Stimulated activated CD4-positive, alpha-beta T cell treated with anti-CD3 and anti-CD28 coated beads, Interleukin-2, amount 100 ng/mL, for 4 hours (primary cell): ENCODE measurements at places on chromosomes 5 and 9.

- DNase-seq, result no peak
These were observed 58.4 kb downstream of the RANBP17 start for GRCh38 chr5:170920196-170920595.

DNA sequence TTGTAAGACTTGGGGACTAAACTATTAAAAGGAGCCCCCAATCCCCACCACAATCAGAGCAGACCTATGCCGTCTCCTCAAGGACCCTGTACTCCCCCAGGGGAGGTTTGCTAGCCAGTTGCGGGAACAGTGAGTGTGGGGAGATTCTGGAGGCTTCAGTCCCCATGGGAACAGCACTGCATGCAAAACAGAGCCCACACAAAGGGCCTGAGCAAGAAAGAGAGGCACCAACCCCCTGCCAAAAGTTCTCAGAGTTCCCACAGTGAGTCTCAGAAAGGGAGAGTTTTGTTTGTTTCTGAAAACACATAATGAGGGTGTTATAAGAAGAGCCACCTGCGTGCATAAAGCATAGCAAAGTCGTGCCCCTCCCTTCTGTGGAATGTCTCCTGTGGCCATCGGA is 56.6 kb downstream of the CFAP90 start:
- DNase-seq, result no peak

- no peak for DNase-seq
These were observed 2.4 kb downstream of the ATG12 start for GRCh38 chr5:115838885-115839518.

DNA sequence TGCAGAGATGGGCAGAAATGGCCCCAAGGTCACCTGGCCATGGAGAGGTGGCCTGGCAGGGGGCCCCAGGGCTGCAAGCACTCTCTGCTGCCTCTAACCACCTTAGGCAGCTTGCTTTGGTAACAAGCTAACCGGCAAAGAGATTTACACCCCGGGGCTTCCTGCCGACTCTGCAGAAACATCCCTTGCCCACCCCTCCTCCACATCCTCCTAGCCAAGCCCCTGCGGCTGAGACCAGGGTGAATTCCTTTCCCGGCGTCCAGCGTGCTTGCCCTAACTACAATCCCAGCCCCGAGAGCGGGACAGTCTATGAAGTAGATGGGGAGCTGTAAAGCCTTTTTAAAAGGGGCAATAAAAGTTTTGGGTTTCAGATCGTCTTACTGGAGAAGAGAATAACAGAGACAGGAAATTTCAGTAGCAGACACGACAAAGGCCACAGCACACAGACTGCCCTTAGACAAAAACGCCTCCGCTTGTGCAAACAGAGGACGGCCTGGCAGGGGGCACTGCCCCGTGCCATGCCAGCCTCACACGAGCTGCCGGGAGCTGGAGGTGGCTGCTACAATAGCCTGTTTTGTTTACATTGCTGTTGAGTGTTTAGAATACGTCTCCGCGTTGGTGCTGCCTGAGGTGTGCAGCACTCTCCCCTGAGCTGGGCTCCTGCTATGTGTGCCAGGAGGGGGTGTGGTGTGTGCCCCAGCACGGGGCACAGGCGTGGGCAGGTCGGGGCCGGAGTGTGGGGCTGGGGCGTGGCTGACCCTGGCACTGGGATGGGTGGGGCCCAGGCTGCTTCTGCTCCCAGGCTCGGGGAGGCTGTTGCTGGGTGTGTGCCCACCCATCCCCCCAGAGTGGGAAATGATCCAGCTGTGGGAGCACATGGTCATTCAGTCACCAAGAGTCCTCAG is 15.3 kb downstream of the MYMK start:
- no peak for DNase-seq

DNA sequence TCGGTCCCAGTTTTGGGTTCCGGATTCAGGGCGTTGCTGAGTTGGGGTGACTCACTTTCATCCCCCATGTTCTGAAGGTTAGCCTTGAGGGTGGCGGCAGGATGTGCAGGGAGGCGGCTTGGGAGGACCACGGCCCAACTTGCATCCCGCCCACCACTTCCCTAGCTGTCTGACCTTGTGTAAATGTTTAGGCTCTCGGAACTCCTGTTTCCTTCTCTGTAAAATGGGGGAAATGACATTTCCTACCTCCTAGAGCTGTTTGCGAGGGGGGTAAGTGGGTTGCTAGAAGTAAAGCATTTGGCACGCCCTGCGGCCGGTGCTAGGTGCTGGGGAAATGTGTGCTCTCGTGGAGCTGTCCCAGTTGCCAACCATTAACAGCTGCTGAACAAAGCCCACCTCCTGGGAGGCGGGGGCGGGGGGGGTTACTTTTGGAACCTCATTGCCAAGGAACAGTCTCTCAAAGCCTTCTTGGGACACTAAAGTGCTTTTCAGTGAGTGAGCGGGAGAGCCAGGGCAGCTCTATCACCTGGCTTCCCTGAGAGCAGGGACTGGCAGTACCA is 27.5 kb downstream of the PTGES2 start:
- no peak for DNase-seq

DNA sequence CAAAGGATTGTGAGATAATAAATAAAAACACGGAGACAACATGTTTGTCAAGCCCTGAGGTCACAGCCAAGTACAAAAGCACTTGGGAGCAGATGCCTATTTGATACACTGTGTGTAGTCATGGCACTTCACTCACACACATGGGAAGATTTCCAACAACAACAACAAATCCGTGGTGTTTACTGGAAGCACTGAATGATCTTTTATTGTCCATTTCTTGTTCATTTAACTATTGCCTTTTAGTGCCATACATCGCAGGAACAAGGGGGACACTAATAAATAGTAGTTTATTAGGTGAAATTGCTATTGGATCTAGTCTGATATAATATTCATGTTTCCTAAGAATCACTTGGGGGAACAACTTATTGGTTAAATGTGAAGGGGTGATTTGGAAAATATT is 20.4 kb upstream of the GDNF start:
- DNase-seq, result no peak

GRCh38 chr5:103259705-103260355 is 1.3 kb downstream of the MACIR start:
- no peak for DNase-seq

GRCh38 chr9:93206576-93207155 is 22.7 kb downstream of the WNK2 start:
- no peak for DNase-seq

GRCh38 chr9:82546136-82546535 is 516.8 kb downstream of the RASEF start:
- DNase-seq, result no peak

DNA sequence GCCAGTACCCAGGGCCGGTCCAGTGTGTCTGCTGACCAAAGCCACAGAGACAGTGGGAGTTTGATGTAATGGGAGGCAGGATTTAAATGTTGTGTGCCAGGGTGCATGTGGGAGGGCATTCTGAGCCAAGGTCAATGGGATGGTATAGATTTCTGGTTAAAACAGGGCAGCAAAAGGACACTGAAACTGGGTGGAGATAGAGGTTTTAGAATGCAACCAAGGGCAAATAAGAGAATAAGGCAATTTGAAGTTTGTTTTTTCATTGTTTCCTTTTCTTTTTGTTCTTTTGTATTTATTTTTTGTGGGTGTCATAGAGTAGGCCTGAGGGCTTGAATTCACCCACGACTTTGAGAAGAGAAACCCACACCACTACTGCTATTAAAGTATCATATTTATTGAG is 65.5 kb upstream of the CLINT1 start:
- no peak for DNase-seq

DNA sequence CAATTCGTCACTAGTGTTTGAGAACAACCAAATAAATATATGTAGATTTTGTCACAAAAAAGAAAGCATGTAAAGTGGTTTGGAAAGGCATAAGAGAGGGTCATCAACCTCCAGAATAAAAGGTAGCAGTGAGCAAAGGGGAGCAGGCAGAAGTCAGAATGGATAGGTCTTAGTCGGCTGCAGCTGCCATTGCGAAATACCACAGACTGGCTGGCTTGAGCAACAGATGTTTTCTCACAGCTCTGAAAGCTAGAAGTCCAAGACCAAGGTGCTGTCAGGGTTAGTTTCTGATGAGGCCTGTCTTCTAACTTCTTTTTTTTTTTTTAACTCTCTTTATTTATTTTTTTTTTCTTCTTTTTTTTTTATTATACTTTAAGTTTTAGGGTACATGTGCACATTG is 208.1 kb upstream of the PIK3R1 start:
- no peak for DNase-seq

- no peak for DNase-seq
These were observed 158.8 kb downstream of the TSSK1B start for GRCh38 chr5:113276001-113276400.

DNA sequence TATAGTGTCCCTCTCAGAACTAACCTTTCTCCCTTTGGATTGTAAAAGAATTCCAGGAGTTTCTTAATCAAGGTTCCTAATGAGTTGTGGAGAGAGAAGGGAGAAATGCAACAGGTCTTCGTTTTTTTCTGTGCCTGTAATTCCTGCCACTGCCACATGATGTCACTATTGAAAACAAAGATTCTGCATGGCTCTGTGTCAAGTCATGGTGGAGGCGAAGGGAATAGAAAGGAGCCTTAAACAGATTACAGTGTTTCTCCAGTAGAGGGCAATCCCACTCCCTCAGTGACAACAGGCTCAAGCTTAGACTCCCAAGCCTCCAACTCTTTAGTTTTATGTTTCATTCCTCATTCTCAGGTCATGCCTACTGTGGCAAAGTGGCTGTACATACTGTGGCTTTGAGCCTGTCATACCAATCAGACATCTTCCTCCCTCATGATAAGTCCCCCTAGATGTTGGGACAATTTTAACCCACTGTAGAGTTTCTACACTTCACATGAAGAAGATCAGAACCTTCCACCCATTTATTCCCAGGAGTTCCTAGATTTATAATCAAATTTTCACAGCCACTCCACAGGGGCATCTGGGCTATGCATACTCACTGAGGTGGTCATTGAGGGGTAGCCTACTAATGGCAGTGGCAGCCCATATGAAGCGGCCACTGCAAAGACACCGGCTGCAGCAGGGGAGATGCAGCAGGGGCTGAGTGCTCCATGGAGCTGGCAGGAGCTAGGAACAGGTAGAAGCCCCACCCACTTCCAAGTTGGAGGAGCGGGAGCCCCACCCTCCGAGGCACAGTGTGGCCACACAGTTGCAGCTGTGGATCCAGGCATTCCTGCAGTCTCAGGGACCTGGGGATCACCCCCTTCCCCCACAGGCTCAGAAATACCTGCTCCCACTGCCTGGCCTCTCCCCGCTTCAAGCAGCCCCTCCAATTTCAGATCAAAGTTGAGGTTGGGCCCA is 97.4 kb upstream of the TRIM32 start:
- DNase-seq, result no peak

DNA sequence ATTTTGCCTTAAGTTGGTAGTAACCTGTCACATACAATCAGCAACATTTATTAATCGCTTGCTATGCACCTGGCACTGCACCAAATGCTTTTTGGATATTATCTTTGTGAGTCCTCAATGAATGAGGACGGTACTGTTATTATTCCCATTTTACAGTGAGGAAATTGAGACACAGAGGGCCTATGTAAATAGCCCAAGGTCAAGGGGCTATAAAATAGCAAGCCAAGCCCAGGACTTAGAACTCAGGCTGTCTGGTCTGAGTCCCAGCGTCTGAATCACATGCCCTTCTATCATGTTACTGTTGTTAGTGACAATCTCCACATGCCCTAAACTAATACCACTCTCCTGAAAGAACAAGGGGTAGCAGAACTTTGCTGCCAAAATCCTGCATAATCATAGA is 60.0 kb downstream of the ERAP1 start:
- no peak for DNase-seq

- DNase-seq, result no peak
These were observed 4.6 kb downstream of the AP3B1 start for GRCh38 chr5:78289911-78290310.

GRCh38 chr9:108445431-108446071 is 410.2 kb downstream of the ACTL7B start:
- no peak for DNase-seq

DNA sequence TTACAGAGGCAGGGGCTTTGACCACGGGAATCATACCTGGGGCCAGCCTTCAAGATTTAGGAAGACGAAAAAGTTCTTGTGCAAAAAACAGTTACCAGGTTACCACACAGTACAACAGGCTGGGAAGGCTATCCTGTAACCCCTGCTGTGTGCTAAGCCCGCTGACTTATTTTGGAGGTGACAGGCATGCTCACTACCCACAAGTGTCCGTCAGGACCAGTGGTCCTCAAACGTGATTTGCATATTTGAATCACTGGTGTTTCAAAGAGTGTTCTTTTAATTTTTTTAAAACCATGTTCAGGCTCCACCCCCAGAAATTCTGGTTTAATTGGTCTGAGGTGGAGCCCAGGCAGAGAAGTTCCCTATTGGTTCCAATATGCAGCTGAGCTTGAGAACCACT is 146.6 kb downstream of the TTLL11 start:
- no peak for DNase-seq

DNA sequence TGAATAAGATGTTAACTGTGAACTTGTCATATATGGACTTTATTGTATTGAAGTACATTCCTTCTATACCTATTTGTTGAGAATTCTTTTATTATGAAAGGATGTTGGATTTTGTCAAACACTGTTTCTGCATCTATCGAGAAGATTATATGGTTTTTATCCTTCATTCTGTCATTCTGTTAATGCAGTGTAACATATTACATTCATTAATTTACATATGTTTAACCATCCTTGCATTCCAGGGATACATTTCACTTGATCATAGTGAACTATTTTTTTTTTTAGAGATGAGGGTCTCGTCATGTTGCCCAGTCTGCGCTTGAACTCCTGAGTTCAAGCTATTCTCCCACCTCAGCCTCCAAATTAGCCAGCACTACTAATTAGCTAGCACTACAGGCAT is 48.4 kb downstream of the F2R start:
- DNase-seq, result no peak

DNA sequence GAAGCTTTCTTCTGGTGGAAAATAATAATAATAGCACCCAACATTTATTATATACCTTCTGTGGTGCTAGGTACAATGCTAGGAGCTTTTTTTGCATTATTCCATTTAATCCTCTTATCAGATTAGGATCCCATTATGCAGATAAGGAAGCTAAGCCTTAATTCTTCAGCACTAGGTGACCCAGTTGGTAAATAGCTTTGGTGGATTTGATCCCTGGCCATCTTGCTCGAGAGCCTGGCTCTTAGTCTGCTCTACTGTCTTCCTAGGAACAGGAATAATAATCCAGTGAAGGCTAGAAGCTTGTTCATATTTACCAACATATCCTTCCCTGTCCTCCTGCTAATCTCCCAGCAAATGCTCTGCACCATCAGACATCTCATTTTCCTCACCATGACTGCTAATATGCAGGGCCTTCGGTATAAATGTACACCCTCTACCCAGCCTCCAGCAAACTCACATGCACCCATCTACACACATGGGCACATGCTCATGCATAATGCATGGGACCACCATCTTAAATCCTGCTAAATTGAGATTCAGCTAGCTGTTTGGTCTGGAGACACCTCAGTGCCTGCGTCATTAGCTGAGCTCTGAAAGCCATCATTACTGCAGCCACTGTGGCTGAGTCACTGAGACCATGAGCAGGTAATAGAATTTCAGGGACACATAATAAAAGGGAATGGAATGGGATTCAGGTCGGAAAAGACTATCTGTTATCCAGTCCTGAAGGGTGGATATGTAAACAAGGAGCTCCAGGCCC is 87.5 kb downstream of the TRIM32 start:
- DNase-seq, result no peak

- DNase-seq, result no peak
These were observed 47.3 kb downstream of the CACNA1B start for GRCh38 chr9:137924761-137925369.

- no peak for DNase-seq
These were observed 2029.0 kb upstream of the WWC1 start for GRCh38 chr5:166262395-166262794.

- no peak for DNase-seq
These were observed 144.3 kb upstream of the MTAP start for GRCh38 chr9:21657966-21658667.

- DNase-seq, result no peak
These were observed 164.2 kb downstream of the MACROH2A1 start for GRCh38 chr5:135234666-135235401.

GRCh38 chr9:103816146-103816545 is 278.0 kb upstream of the SMC2 start:
- DNase-seq, result no peak
